Left lung (tissue), 14 donors: ENCODE measurements at places on chromosomes 16 and 17. TPM values are rescaled to one million over a fixed set of nuclear protein-coding genes. Genes with fewer than 3 reads are reported as not detected.

Gene SPATA22
- total RNA-seq: 1.4 TPM

Gene SPNS2
- total RNA-seq: 52.4 TPM

Gene NLRC3
- total RNA-seq: 1.9 TPM

Gene GSE1
- total RNA-seq: 84.8 TPM

Gene AIPL1
- not detected for total RNA-seq

Gene ZNF469
- total RNA-seq: 2.1 TPM

Gene MYH13
- total RNA-seq: not detected

Gene CAMKK1
- total RNA-seq: 13.4 TPM

Gene TGFB1I1
- 49.3 TPM for total RNA-seq
